Hematopoietic multipotent progenitor cell treated with erythropoietin and hydrocortisone succinate and interleukin-3 and kit ligand, for 8 days (in vitro differentiated cells): ENCODE measurements at places on chromosomes 2 and 18.

DNA sequence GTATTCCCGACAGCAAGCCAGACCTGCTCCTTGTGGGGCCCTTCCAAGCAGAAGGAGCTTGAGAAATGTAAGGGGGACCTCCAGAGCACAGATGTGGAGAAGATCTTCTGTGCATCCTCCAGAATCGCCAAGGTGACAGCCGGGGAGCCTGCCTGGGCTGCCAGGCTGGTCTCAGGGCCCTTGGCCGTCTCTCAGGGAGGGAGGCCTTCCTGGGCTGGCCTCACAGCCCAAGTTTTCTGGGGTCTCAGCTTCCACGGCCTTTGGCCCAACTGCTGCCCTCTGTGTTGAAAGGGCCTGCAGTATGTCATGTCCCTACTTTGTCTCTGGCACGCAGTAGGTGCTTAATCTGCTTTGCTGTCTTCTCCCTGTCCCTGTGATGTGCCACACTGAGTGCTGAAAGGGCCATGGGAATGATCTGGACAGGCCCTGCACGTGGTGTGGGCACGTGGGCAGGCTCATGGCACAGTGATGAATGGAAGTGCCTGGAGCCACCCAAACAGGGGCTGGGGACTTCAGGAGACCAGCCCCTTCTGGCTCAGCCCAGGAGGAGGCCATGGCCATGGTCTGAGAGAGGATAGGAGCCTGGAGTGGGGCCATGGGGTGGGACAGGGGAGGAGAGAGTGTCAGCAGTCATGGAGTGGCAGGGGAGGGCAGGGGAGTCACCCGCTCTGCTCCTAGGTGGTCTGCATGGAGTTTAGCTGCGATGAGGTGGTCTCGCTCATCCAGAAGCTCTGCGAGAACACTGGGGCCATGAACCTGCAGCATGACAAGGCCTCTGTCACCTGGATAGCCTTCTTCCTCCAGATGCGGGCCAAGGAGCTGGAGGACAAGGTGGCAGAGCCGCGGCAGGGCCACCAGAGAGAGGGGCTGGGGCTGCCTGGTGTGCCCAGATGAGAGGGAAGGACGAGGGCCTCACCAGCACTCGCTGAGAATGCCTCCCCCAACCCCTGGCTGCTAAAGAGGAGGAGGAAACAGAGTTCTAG lies 35.4 kb downstream of the HJURP start:
- DNase-seq, result no peak

- no peak for DNase-seq
These were observed 19.4 kb downstream of the ZNF516 start for GRCh38 chr18:76475450-76476194.

DNA sequence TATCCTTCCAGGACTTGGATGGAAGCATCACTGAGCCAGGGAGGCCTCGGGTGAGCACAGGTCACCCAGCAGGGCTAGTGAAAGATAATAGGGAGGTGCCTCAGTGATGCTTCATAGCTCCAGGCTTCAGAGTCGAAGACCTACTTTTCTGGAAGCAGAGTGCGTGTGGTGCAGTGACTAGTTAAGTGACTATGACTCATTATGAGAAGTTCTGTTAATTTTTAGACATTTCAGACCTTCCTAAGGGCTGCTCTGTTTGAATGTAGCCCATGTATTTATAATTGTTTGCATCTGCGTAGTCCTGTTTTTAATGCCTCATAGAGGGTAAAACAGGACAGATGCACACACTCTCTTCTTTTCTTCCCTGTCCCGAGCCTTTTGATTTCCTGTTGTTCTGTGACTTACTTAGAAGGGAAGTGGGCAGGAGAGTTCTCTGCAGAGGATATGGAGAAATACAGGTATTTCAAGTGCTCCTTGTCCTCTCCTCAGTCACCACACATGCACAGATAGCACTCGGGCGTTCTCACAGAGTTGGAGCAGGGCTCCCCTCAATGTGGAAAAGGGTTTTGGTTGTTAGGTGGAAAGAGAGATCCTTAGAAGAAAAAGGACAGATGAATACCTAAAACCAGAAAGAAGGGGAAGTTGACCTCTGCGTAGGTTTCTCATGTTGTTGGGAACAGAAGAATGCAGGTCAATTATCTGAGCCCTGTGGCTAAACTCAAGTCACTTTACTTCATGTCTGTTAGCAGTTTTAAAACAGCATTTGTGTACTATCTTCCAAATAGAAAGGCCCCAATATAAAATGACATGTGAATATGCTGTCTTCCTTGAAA lies 34.7 kb downstream of the RALB start:
- DNase-seq, result no peak

- peak; percentile 67 for DNase-seq
These were observed 86.2 kb downstream of the HNRNPLL start for GRCh38 chr2:38516526-38516925.

GRCh38 chr2:75100011-75100800 lies 99.1 kb downstream of the TACR1 start:
- no peak for DNase-seq

DNA sequence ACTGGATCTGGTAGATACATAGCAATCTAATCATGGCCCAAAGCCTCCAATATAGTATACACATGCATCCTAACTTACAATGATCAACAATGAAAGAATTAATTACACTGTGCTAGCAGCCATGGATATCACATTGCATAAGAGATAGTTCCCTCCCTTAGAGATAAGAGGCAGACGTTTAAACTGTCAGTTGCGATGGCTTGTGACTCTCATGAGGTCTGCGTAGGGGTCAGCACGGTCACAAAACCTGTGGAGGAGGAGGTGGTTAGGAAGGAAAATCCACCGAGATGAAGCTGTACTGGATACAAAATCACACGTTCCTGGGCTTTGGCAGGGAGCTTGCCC lies 800 bp upstream of the RALB start:
- DNase-seq, result peak; percentile 81

DNA sequence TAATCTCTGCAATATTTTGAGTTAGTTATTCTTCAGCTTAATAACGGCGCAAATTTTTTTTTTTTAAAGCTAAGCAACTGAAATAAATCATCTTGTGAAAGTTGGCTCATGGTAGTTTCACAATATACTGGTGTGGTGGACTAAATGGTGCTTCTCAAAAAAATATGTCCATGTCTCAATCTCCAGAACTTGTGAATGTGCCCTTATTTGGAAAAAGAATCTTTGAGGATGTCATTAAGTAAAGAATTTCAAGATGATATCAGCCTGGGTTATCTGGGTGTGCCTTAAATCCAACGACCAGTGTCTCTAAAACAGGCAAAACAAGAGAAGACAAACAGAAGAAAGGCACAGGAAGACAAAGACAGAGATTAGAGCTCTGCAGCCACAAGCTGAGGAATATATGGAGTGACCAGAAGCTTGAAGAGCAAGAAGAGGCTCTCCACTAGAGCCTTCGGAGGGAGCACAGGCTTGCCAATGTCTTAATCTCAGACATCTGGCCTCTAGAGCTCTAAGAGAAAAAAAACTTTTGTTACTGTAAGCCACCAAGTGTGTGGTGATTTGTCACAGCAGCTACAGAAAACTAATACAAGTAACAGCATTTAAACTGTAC lies 71.4 kb downstream of the HNMT start:
- no peak for DNase-seq

DNA sequence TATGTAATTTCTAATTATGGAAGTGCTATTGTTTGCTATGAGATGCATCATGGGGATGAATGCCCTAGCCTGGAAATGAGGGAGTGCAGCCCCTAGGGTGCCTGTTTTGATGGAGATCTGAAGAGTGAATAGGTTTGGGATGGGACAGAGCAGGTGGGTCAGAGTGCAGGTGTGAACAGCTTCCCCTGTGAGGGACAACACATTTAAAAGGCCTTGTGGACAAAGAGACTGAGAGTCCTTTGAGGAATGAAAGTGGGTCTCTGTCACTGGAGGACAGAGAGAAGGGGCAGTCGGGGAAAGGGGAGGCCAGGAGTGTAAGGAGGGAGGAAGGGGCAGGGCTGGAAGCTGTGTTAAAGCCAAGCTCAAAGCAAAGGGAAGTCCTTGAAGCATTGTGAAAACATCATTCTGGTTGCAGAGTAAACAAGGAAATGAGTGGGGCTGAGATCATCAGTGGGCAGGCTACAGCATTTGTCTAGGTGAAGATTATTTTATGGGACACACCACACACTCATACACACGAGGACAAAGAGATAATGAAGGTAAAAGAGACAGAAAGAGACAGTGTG lies 877.6 kb downstream of the SLC4A3 start:
- DNase-seq, result no peak
